Activated T-helper 2 cell treated with anti-CD3 and anti-CD28 coated beads, Interferon-gamma antibody, Interleukin-2, Interleukin-4, amounts not matched to agents 10 μg/mL and 5 μg/mL and 100 μg/mL, durations not matched to agents 14 hours and 24 hours and 36 hours (primary cell): ENCODE measurements at places on chromosomes 2 and 18. TPM values are rescaled to one million over a fixed set of nuclear protein-coding genes. Genes with fewer than 3 reads are reported as not detected.

CROCC2 gene
- not detected in 2 replicates for total RNA-seq

REG3G gene
- not detected in 2 replicates for total RNA-seq

CTAGE1 gene
- 0.07 TPM in 1 of 2 replicates, not detected in the other for total RNA-seq

CHRND gene
- total RNA-seq: not detected in 2 replicates

SERPINB13 gene
- total RNA-seq: not detected in 2 replicates

CCBE1 gene
- not detected in 2 replicates for total RNA-seq

RAB6D gene
- total RNA-seq: 0.07 TPM in 1 of 2 replicates, not detected in the other

FHOD3 gene
- total RNA-seq: not detected in 2 replicates

FRZB gene
- not detected in 2 replicates for total RNA-seq

KATNAL2 gene
- 0.23 and 0.37 TPM in 2 replicates for total RNA-seq

OSBPL6 gene
- total RNA-seq: 1.8 and 2.3 TPM in 2 replicates

SRD5A2 gene
- not detected in 2 replicates for total RNA-seq

CCDC85A gene
- not detected in 2 replicates for total RNA-seq

DLX1 gene
- total RNA-seq: 0.09 TPM in 1 of 2 replicates, not detected in the other

KLF7 gene
- total RNA-seq: 16.6 and 19.3 TPM in 2 replicates

VSNL1 gene
- total RNA-seq: not detected in 2 replicates

TYW5 gene
- total RNA-seq: 11.0 and 12.3 TPM in 2 replicates

GRCh38 chr2:237170020-237170419, 84.3 kb downstream of the COPS8 start:
- no peak for DNase-seq

GRCh38 chr2:236194786-236195185, 26.6 kb upstream of the GBX2 start:
- DNase-seq: no peak

- no peak for DNase-seq
Measured at GRCh38 chr18:3679241-3679640, 229.3 kb downstream of the TGIF1 start.

GRCh38 chr2:157291018-157291417, 33.5 kb downstream of the GALNT5 start:
- DNase-seq: no peak

DNA sequence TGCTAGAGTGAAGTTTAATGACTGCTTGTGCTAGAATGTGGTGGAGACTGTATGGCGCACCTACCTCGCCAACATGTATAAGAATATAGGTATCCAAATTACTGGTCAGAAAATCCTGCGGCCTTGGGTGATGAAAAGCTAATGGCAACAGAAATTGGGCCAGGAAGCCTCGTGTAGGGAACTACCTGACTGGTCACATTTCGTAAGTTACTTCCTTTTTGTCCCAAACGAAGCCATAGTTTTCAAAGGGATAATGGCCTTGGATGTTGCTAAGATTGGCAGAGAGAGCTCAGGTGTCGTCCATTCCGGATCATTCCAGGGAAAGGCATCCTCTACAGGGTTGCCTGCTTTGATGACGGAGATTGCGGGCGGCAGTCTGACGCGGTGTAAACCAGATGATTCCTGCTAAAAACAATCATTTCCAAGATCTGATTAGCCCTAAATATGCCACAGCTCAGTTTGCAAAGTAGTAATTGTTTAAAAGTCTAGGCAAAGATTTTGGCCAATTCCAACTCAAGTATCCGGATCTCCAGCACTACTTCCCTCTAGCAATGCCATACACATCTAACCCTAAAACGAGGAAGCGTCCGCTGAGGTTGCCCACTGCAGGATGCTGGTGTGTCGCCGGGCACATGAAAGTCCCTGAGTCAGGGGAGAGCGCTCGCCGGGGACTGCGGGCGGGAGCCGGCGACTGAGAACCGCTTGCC, 708 bp upstream of the MALT1 start:
- no peak for DNase-seq

- no peak for DNase-seq
Measured at GRCh38 chr2:39024833-39025232, 96.0 kb downstream of the SOS1 start.

DNA sequence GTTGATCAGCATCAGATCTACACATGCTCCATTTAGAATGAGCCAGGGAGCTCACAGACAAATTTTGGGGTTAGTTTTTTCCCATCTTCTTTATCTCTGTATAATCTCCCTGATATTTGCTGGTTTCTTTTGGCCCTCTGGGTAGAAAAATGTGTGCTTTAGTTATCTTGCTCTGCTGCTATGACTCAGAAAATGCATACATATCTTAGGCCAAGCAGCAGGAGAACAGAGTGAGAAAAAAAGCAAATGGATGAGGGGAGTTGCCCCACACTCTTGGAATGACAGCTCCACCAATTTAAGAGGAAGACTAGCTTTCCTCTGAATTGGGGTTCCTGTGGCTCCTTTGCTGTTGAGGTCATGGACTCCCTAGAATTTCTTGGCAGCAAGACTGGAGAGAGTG, 331.8 kb downstream of the KCNJ3 start:
- DNase-seq: no peak

GRCh38 chr2:65937379-65938160, 497.4 kb upstream of the MEIS1 start:
- no peak for DNase-seq

- no peak for DNase-seq
Measured at GRCh38 chr2:9831670-9832069, 11.6 kb upstream of the TAF1B start.

GRCh38 chr18:60656553-60656952, 284.0 kb upstream of the MC4R start:
- no peak for DNase-seq

GRCh38 chr2:62074233-62074632, 121.7 kb upstream of the B3GNT2 start:
- DNase-seq: no peak

- no peak for DNase-seq
Measured at GRCh38 chr2:146363731-146364130, 1481.1 kb upstream of the ACVR2A start.

- no peak for DNase-seq
Measured at GRCh38 chr2:197926673-197927072, 122.3 kb downstream of the PLCL1 start.

GRCh38 chr2:62577994-62578781, 72.2 kb upstream of the TMEM17 start:
- no peak for DNase-seq

DNA sequence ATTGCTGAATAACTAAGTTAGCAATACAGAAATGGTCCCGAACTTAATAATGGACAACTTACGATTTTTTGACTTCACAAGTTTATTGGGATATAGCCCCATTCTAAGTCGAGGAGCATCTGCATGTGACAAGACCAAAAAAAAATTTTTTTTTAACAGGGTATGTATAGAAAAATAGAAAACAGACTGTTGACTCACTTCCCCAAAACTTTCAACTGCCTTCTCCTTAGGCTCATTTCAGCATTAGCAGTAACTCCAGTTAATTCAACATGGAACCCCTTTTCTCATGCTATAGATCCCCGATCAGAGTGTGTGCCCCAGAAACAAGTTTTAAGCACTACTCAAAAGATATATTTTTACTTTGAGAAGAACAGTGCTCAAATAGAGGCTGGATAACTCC, 5.4 kb downstream of the CD302 start:
- DNase-seq: no peak

- DNase-seq: no peak
Measured at GRCh38 chr2:239942090-239942489, 83.1 kb downstream of the NDUFA10 start.

GRCh38 chr2:130720036-130720435, 8.8 kb upstream of the GPR148 start:
- no peak for DNase-seq

- DNase-seq: no peak
Measured at GRCh38 chr2:122266636-122267035, 511.2 kb downstream of the TSN start.

DNA sequence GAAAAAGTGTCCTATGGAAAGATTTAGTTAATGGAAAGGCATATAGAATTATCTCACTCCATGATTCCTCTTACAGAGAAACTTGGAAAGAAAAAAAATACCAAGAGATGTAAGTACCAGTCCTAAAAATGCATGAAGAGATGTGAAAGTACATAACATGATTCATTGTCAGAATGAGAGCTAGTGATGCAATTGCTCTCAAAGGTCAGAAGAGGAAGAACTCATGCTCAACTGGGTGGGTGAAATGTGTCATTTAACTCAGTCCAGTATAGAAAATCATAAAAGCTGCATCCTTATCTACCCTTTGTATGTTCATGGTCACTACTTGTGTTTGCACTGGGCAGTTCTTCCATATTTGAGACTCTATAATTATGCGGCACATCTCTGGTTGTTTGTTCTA, 300.0 kb upstream of the PIK3C3 start:
- no peak for DNase-seq

DNA sequence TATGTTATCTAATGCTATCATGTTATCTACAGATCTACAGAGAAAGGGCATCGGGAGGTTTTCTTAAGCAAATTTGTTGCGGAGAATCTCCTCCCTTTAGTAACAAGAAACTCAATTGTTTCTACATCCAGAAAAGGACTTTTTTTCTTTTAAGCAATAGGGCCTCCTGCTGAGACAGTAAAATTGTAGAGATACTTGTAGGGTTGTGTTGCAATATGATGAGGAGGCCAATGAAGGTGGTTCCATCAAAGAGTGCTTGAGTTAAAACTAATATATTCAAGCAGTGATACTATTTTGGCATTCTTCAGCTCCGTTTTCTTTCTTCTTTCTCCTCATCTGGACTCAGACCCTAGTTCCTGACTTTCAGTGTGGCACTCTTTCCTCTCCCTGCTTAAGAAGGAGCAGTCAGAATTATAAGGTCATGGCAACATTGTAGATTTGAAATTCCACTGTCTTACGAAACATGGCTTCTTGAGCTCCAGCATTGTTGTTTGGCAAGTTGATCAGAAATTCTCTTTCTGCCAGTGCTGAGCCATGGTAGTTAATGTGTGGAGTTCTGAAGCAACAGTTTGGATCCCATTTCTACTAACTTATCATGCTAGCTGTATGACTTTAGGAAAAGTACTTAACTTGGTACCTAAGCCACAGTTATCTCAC, 202.0 kb upstream of the SLC14A2 start:
- no peak for DNase-seq

DNA sequence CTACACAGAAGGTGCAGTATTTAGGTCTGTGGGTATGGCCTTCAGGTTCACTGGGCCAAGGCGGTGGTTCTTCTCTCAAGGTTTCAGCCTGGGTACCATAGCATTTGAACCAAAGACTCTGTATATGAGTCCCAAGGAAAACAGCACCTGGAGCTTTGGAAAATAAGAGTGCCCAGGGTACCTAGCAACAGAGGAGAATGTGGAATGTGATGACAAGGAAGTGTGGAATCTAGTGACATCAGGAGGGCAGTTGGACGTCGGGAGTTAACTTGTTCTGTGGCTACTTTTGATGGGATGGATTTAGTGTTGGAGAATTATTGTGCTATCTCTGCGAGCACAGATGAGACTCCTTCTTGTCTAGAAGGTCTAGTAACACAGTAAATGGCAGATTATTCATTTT, 201.2 kb downstream of the NOL4 start:
- no peak for DNase-seq
